EH (cell line): ENCODE measurements at places on chromosomes 3 and 15.
A peak's percentile ranks its signal among the peaks of the same experiment; 100 is the strongest.

- DNase-seq: no peak
Measured at GRCh38 chr3:13715167-13715954, 164.5 kb downstream of the WNT7A start.

- peak; percentile 93 for DNase-seq
Measured at GRCh38 chr3:124429129-124429815, 301.0 kb upstream of the UMPS start.

- no peak for DNase-seq
Measured at GRCh38 chr3:39970982-39971381, 161.6 kb downstream of the MYRIP start.

DNA sequence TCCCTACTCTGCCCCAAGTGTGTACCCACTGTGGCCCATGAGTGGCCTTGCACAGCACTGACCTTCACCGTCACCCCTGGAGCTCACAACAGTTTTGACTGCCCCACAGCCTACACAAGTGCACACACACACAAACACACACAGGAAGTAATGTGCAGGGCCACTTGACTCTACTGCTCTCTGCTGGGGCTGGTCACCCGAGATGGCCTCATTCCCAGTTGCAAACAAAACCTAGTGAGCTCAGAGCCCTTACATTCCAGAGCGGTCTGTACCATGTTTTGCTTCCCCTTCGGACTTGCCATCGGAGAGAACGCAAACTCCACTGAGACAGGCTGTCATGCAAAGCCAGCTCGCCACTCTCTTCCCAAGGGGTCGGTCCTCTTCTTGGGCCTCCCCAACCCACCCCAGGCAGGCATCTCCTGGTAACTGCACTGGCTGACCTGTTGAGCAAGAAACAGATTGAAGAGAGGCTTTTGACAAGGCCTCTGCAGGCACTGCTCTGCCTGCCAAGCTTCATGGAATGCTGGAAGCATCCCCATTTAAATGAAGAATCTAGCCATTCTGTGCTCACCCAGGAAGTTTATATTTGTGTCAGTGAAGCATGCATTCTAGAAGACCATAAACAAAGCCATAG lies 232.0 kb upstream of the IGF1R start:
- DNase-seq: no peak

GRCh38 chr3:61562042-61562720 lies 810 bp downstream of the PTPRG start:
- peak; percentile 37 for DNase-seq

DNA sequence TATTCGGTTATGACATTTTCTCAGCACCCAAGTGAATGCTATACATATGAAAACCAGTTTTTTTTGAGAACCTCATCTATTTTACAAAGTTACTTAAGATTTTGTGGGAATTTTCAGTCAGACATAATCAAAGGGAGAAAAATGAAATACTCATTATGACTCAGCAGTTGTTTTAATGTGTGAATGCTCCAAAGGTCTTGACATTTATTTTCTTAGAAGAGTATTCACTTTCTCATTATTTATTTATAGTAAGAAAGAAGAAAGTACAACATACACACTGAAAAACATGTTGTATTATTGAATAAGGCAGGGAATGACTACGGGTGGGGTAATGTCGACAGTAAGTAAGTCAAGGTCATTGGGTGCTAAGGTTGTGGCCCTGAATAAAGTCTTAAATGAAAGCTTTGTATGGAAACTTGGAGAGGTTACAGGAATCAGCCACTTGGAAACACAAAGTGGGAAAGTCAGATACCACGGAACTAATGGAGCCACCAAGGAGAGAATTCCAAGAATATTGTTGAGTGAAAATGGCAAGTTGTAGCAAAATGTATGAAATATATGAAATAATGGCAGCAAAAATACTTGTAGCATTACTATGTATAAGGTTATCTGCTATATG lies 844.5 kb downstream of the TBL1XR1 start:
- DNase-seq: peak; percentile 74

DNA sequence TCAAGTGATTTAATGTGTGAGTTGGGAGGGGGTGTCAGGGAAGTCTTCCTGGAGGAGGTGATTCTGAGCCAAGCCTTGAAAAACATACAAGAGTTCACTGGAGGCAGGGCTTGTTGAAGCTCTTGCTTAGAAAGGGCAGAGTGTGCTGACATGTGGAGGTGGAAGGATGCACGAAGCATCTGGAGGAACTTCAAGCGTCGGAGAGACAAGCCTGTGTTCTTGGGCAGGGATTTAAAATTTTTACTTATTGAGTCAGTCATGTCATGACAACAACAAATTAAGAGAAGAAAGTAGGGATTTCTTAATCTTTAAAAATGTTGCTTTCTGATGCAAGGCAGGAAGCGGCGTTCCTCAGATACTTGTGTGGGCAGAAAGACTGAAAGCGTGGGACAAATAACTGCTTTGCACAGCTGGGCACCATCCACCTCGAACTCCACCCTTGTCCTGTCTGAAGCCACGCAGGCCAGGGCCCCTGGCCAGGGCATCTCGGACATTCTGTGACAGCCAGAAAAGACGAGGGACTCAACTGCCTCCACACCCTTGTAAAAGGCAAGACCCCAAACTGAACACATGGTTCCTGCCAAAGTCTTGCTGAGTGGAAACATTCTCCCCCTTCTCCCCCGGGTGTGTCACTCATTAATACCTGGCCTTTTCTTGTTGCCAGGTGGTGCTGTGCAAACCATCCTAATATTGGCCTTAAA lies 6.9 kb upstream of the IL16 start:
- peak; percentile 94 for DNase-seq

DNA sequence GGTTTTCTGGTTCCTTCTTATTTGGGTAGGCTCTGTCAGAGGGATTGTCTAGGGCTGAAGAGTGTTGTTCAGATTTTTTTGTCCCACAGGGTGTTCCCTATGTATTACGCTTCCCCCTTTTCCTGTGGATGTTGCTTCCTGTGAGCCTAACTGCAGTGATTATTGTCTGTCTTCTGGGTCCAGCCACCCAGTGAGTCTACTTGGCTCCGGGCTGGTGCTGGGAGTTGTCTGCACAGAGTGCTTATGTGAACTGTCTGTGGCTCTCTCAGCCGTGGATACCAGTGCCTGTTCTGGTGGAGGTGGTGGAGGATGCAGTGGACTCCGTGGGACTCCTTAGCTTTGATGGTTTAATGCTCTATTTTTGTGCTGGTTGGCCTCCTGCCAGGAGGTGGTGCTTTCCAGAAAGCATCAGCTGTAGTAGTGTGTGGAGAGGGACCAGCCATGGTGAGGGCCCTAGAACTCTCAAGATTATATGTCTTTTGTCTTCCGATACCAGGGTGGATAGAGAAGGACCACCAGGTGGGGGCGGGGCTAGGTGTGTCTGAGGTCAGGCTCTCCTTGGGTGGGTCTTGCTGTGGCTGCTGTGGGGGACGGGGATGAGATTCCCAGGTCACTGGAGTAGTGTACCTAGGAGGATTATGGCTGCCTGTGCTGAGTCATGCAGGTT lies 53.8 kb downstream of the CCDC66 start:
- no peak for DNase-seq

GRCh38 chr3:117893638-117894037 lies 1141.0 kb downstream of the IGSF11 start:
- no peak for DNase-seq

DNA sequence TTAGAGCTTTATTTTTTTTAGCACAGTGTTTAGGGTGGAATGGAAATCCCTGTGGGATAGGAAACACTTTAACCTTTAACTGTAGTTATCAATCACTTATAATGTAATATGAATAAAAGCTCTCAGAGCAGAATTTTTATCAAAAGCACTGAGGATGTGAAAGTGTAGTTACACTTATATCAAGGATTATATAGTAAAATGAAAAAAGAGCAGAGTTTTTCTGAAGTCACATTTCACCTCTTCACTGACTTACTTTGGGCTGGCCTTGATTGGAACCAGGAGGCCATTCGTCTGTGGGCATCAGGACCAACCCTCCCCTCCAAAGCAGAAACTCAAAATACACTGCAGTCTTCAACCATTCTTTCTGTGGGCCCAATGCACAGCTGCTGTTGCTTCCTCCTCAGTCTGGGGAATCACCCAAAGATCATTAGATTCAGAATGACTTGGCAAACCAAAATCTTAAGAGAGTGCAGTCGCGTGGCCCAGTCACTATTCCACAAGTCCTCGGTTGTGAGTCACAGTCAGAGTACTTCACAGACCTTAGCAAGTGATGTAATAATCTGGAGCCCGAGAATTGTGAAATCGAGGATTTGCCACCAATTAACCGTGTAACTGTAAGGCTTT lies 132.6 kb upstream of the COL8A1 start:
- peak; percentile 96 for DNase-seq

DNA sequence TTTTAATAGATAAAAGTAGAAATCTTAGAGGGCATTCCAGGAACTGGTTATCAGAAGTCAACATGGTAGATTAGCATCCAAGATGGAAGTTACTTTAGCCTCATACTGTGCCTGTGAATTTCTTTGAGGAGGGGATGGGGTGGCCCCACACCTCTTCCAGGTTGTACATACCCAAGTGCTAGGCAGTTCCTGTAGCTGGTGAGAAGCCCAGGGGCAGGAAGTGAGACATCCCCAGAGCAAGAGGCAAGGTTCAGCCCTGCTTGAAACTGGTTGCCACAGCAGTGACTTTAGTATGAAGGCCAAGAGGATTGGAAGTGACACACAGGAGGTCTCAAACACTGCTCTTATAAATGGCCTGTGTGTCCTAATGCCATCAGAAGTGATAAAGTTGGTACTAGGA lies 11.9 kb downstream of the GTPBP8 start:
- no peak for DNase-seq

GRCh38 chr3:139327861-139328260 lies 16.0 kb upstream of the MRPS22 start:
- DNase-seq: no peak

DNA sequence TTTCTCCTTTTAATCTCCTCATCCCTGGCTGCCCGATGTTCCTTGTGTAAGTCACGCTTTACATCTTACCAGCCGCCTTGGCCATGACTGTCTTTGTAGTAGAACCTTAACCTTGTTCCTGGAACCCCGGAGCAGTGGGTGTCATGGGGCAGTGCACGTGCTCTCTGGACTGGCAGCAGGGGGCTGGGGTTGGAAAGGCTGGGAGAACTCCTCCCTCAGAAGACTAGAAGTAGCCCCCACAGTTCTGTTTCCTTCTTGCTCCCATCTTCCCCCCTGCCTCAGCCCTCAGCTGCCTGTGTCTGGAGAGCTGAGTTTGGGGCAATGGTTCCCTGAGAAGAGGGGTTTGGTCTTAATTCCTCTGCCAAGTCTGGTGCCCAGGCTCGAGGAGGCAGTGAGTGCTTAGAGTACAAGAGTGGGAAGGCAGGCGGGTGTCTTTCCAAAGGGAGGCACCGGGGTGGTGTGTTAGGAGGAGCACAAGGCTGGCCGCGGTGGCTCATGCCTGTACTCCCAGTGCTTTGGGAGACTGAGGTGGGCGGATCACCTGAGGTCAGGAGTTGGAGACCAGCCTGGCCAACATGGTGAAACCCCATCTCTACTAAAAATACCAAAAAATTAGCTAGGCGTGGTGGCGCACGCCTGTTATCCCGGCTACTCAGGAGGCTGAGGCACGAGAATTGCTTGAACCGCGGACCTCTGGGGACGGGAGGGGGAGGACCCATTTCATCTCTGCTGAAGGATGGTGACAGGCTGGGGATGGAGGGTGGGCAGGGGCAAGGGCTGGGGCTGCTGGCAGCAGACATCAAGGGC lies 100.4 kb downstream of the VGLL4 start:
- DNase-seq: no peak

DNA sequence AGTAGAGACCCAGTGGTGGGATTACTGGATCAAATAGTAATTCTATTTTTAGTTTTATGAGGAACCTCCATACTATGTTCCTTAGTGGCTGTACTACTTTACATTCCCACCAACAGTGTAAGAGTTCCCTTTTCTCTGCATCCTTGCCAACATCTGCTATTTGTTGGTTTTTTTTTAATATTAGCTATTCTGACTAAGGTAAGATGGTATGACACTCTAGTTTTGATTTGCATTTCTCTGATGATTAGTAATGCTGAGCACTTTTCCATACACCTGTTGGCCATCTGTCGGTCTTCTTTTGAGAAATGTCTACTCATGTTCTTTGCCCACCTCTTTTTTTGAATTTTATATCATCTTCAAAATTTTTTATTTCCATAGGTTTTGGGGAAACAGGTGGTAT lies 34.2 kb upstream of the RAP2B start:
- peak; percentile 31 for DNase-seq

DNA sequence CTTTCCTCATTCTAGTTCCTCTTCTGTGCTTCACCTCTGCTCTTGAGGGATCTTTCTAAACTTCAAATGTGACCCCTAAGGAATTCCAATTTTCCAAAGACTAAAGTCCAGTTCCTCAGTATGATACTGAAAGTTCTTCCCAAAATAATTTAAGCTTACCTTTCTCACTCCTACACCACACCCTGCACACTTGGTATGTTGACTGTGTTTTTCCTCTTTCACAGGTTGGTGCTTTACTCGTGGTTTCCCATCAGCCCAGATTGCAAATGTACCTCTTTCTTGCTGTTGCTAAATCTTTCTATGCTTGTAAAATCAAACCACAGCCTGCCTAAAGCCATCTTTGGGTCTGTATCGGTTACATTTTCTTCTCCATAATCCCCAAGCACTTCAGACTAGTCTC lies 30.5 kb upstream of the CLDN16 start:
- no peak for DNase-seq

DNA sequence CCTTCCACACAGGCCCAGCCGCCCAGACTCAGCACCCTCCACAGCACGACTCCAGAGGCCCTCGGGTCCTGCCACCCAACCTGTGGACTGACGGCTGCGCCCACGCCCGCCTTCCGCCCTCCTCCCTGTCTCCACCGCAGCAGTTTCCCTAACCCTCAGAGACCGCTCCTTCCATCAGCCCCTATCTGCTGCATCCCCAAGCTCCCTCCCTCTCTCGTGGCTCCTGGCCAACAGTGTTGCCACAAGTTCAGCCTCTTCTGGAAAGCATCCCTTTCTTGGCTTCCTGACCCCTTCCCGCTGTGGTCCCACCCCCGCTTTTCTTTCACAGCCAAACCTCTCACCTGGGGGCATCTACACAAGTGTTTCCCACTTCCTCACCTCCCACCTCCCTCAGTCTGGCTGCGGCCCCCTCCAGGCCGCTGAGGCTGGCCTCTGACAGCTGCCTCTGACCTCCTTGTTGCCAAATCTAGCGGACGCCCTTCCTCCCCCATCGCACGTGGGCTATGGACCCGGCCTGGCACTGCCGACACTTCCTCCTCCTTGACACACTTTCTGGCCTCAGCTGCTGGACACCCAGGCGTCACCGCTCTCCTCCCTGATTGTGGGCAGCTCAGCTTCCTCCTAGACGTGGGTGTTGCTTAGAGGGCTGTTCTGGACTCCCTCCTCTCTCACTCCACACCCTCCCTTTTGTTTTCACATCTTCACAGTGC lies 168.8 kb upstream of the TLE3 start:
- no peak for DNase-seq

DNA sequence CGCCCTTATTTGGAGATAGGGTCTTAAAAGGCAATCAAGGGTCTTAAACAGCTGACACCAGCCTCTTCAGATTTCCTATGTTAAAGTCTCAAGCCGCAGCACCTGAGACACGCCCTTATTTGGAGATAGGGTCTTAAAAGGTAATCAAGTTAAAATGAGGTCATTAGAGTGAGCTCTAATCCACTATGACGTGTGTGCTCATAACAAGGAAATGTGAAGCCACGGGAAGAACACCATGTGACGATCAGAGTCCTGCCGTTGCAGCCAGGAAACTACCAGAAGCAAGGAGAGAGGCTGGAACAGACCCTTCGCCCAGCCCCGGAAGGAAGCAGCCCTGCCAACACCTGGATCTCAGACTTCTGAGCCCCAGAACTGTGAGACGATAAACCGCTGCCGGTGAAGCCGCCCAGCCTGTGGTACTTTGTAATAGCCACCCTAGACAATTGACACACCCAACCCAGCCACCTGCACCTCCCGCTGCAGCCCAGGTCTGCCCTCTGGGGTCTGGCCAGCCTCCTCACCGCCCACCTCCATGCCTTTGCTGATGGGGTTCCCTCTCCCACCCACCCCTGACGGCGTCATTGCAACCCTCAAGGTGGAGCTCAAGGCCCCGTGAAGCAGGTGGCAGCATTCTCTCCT lies 137.9 kb downstream of the MEGF11 start:
- no peak for DNase-seq
